ENCODE measurements at places on chromosomes 5 and 9.

DNA sequence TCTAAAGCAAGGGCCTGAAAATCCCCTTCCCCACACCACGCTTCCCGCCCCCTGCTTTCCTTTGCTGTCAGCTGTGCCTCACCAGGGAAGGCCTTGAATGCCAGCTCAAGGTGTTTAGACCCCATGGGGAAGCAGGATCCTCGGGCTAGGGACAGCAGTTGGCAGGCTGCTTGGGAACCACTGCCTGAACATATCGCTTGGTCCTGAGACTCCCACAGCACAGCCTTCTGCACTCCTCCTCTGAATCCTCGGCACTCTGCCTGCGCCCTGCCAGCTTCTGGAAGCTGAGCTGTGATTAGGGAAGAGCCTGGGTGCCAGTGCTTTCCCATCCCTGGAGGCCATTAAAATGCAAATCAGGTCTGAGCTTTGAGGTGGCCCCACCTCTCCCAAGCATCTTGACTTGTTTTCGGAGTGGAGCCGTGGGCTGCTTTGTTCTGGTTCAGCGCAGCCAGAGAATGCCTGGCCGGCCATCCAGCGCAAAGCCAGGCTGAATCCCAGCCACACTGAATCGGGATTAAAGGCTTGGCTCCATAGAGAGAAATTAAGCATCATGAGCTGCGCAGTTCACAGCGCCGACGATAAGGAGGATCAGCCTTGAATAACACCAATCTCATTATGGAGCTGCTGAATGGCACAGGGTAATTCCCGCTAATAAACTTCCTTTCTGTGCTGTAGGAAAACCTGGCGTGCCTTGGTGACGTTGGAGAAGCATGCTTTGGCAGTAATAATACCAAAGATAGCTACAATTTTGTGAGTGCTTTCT lies 40.0 kb downstream of the AMBP start:
- DNase-seq, result no peak

DNA sequence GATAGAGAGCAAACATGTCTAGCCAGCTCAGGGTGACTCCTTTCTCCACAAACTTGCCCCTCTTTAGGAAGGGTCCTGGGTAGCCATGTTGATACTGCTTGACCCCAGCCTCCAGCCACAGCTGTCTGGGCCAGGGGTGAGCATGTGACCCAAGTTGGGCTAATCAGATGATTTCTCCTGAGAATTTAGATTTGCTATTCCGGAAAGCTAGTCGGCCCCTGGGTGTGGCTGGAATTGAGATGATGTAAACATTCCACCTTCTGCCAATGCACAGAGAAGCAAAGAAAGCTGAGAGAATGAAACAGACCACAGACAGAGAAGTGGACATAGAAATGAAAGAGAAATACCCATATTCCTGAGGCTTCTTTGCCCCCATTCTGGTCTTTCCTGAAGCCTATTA lies 17.8 kb upstream of the B4GALT1 start:
- DNase-seq, result no peak

GRCh38 chr5:97192580-97193354 lies 9.7 kb upstream of the RIOK2 start:
- no peak for DNase-seq

DNA sequence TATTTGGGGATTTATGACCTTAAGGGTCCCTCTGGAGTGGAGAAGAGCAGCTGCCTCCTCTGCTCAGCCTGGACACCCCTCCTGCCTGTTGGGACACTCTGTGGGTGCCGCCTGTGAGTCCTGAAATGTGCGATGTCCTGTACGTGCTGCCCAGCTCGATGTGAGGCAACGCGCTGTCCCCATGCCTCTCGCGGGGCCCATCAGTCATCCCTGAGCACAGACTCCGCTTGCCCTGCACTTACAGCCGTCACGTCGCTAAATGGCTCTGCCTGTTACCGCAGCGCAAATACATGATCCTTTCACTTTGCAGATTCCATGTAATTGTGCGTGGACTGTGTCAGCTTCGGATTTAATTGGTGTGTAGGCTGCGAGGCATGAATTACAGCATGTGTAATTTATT lies 27.1 kb downstream of the IRX4 start:
- no peak for DNase-seq

DNA sequence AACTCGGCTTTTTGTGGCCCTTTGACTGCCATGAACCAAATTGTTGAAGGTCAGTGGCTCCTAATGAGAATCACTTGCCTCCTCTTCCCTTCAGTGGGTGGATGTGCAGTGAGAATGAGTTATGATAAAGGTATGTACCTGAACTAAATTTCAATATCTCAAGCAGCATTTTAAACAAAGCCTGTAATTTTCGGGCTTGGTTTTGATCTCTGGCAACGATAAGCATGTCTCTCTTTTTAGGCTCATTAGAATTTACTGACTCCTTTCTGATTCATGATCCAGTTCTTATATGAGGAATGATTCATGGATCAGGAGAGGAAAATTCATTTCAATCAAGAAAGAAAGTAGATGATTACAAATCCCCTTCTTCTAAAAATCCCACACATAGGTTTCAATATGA lies 305.5 kb downstream of the ARRDC3 start:
- no peak for DNase-seq

GRCh38 chr5:146005723-146006122 lies 69.3 kb downstream of the SH3RF2 start:
- no peak for DNase-seq

- DNase-seq, result no peak
Measured at GRCh38 chr5:54275361-54275760, 35.0 kb downstream of the ARL15 start.

GRCh38 chr9:112544477-112544876 lies 57.9 kb downstream of the KIAA1958 start:
- no peak for DNase-seq

DNA sequence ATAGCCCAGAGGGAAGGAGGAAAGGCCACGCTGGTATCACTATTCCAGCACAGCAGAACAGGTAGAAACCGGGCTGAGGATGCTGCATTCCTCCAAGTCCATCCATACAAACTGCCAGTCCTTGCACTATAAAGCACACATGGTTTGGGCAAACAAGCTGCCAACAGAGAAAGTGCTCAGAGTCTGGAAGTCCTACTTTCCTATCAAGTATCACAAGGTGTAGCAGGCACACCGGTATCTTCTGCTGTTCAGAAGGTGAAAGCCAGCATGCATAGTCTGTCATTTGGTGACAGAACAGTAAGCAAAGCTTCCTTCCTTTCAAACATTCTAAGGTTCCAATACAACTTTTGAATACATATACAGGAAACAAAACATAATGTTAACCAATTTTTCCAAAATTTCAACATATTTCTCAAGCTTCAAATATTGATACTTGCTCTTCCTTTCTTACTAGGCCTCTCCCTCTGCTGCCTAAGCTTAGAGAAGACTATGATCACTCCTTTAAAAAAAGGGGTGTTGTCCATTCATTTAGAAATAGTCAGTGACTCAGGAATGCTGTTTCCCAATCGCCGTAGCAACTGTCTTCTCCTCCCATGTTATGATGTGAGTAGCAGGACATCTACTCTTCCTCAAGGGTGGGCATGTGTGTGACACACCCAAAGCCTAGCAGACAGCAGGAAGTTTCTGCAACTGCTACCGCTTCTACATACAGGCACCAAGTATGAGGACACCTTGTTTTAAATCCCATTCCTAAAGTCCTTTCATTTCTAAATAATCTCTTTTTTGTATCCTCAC lies 14.7 kb downstream of the DIAPH1 start:
- DNase-seq, result no peak

DNA sequence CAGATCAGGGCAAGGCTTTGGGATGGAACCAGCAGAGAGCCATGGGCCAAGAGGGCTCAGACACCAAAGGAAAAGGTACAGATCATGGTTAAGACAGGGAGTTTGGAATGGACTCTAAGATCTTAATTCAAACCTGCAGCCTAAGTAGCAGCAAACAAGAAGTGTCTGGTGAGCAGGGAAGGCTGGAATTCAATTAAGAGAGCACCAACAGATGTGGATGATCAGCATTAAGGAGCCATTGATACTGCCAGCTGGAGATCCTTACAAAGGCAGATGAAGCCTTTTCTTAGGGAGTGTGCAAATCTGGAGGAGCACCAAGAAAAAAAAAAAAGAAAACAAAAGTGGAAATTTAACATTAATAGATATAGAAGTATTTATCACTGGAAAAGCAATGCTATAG lies 516.8 kb downstream of the RASEF start:
- DNase-seq, result no peak

- no peak for DNase-seq
Measured at GRCh38 chr5:158502686-158503085, 597.0 kb downstream of the EBF1 start.

GRCh38 chr5:108911055-108911454 lies 163.4 kb downstream of the FER start:
- DNase-seq, result no peak

DNA sequence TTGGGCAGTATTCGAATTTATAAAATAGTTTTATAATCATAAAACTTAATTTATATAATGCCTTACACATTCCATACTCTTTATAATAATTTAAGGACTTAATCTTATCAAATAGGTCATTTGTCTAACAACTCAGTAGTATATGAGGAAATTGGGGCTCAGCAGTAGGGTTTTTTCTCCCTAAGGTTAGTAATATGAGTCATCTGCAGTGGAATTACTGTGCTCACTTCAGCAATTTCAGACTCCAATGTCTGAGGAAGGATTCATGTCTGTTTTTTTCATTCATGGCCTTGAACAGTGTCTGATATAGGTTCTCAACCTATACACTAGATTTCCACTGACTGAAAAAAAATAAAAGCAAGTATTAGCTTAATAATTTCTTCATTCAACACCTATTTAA lies 7.4 kb downstream of the DMRTA1 start:
- DNase-seq, result no peak

- no peak for DNase-seq
Measured at GRCh38 chr5:9787861-9788600, 157.9 kb upstream of the TAS2R1 start.

GRCh38 chr9:83472764-83473163 lies 65.4 kb downstream of the FRMD3 start:
- DNase-seq, result no peak

DNA sequence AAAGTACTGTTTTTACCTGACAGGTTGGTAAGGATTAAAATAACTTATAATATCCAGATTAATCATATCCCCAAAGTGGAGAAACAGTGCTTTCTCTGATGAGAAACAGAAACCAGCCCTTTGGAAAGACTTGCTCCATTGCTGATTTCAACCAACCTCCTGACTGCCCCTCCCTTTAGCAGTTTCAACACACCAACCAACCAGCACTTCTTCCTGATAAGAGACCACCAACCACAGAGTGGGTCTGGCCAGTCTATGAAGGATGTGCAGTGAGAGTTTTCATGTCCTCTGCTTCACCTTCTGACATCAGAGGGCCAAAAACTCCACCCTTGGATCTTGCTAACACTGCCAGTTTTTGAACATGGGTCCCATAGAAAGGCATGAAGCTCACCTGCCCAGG lies 28.1 kb downstream of the RIGI start:
- DNase-seq, result no peak

DNA sequence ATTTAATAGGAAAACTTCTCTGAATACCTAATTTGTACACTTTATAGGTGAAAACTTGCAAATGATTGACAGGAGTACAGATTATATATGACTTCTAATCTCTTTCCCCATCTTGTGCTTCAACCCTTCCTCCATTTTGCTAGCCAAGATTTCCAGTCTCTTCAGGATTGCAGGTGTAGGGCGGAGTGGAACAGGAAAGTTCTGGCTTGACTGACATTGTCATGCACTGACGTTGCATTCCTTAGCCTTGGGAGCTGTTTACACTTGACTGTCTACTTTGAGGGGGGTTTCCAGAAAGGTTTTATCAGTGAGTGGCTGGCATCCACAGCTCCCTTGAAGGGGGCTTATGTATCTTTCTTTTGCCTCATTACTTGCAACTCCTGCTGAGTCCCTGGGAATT lies 34.1 kb upstream of the GRIA1 start:
- no peak for DNase-seq

GRCh38 chr9:14307989-14308852 lies 5.7 kb downstream of the NFIB start:
- no peak for DNase-seq

All from stimulated activated CD4-positive, alpha-beta T cell treated with anti-CD3 and anti-CD28 coated beads, Interleukin-1b, Interleukin-23, amount 100 ng/mL, for 1 hour (primary cell).